ENCODE measurements at places on chromosomes 1 and 21.

DNA sequence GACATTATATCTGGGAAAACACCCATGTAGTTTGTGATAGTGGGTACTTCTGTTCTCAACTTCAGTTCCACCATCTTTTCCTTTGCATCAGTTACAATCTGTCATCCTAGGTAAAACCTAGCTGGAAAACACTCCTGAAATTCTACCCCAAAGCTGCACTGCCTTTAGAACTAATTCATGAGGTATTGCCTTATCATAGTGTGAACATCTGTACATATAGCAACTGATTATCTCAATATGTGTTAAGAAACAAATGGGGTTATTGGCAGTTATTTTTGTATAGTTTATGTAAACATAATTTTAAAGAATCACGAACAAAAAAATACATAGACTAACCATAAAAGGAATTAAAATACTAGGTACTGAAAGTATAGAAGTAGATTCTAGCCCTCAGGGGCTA, 6.4 kb upstream of the NEK7 start:
- DNase-seq, result no peak

DNA sequence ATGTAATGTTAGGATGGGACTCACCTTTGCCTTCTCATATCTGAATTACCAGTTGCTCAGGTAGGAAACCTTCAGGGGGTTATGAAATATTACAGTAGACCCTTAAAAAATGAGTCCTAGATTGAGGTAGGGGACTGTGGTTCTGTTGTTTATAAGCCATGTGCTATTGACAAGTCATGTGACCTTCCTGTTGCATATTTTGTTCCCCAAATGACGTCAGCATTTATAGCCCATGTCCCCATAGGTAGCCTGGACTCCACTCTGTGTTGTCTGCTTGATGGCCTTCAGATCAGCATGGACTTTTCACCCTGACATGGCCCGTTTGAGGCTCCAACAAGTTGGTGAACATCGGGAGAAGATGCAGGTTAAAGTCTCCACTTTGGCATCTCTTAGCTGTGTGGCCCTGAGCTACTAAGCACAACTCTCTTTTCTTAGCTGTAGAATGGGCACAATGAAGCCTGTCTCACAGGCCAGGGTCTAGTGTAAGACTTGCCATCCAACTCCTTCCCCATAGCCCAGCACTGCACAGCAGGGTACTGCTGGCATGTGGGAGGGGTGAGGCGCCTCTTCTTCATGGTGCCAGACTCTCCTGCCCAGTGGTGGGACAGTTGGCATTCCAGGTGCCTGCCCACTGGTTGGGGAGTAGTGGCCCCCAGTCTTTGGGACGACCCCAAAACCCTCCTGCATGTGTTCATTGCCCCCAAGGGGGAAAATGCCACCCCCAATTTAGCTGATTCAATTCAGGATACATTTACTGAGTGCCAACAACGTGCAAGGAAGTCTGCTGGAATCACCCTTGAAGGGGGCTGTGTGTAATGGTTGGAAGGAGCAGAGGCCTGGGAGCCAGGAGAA, 36.1 kb upstream of the TTC22 start:
- DNase-seq, result no peak

DNA sequence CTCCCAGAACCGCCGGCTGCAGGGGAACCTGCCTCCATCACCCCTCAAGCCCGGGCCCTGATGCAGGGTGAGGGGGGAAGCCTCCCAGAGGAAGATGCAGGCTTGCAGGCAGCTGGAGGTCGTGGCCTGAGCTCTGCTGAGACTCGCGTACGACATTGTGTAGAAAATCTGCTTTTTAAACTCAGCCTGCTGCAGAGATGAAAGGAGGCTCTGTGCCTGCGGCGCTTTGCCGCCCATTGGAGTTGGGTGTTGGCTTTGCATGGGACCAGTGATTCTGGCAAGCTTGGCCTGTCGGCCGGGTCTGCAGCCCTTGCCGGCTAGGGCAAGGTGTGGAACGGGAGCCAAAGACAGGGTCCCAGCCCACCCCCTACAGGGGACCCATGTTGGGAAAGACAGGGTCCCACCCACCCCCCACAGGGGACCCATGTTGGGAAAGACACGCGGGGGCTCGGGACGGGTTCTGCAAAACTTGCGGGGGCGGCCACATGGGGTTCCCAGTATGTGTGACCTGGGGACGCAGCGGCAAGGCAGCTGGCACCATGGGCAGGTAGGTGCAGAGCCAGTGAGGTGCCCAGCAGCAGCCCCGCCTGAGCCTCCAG, 55.6 kb downstream of the SLX9 start:
- DNase-seq, result no peak

DNA sequence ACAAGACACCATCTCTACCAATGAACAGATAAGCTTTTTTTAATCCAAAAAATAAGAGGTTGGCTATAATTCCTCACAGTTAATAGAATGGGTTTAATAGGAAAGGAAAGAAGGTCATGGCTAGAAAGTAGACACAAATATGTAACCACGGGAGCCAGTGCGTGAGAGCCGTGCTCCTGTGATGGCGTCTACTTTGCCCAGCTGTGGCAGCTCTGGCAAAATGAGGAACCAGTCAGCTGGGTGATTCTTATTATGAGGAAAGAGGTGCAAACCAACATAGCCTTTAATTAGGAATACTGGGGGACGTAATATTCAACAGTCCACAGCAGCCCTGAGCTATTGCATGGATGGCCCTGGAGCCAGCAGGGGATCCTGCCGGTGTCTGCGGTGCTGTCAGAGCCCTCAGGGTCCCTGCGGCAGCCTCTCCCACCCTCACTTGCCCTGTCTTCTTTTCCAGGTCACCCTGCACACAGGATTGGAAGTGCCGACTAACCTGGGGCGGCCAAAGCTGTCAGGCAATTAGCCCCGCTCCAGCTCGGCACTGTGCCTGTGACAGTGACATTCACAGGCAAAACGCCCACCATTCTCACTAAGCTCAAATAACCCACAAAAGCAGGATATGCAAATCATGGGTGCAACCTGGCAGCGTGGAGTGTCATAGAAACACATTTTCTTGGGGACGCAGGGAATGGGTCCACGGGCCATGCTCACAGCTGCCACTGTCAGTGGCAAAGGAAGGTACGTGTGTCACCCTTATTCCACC, 25.9 kb upstream of the GNPAT start:
- peak; percentile 37 for DNase-seq

DNA sequence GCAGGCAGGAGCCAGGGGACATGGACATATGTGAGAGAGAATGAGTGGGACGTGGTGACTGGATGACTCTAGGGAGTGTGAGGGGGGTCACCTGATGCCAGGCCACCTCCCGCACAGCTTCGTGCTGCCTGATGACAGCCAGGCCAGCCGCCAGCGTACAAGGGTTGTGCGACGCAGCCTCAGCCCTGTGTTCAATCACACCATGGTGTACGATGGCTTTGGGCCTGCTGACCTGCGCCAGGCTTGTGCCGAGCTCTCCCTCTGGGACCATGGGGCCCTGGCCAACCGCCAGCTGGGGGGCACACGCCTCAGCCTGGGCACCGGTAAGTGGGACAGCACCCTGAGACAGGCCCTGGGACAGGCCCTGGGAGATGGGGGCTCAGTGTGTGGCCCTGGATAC, 11.3 kb downstream of the SYTL1 start:
- DNase-seq, result no peak

DNA sequence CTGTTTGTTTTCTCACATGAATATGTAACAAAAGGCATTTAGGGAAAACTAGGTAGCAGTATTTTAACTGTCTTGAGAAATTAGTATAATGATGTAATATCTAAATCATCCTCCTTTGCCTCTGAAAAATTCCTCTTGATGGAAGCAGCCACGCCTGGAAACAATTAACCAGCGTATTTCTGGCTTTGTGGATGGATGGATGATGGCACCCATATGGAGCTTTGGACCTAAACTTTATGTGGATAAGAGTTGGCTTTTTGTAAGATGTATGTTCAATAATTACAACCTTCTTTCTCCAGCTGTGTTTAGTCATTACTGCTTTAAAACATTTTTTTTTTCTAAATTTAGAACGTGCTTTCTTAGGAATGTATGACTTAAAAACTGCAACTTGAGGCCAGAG, 12.7 kb downstream of the CDCA8 start:
- DNase-seq, result no peak

DNA sequence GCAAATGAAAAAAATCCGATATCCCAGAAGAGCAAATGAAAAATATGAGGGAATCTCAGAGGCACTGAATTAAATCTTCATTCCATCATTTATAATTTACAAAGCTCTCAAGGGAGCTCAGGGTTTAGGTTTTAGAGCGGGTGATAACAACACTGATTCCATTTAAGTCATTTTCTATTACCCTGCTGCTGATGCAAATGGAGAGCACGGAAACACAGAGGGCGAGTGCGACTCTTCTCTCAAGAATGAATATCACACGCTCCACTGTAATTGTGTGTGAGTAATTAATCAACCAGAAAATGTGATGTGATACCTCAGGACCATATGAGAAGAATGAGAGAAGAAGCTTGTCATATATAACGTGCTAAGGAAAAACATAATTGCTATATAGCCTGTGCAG, 22.7 kb downstream of the CHML start:
- no peak for DNase-seq

- no peak for DNase-seq
Measured at GRCh38 chr1:8009043-8010002, 16.8 kb downstream of the ERRFI1 start.

DNA sequence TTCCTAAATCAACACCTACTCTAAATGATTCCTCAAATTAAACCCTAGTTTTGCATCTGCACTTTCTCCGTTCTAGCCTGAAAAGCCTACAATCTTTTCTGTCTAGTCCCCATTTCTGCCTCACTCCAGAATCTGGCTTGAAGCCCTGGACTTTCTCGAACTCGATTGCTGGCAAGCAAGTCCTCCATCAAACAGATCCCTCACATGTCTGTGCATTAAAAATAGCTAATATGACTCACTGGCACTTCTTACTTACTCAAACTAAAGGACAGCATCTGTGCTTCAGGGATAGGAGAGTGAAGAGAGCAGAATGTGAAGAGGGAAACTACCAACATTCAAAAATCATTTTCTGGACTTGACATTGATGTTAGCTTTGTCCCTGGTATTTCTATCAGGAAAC, 51.8 kb upstream of the CXADR start:
- DNase-seq, result no peak

DNA sequence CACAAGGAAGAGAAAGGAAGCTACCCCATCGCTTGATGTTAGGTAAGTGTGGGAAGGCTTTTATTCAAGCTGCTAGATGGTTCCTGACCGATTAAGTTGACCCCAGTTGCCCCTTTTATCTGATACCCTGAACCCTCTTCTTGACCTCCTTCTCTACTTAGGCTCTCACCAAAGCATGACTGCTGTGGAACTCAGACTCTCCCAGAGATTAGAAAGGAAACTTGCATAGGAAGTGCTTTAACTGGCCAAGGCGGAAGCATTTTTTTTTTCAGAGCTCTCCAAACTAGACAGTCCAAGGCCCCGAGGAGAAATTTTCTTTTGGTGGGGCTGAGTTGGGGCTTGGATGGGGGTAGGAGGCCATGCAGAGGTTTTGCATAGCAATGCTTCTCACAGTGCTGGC, 101.3 kb upstream of the USP24 start:
- no peak for DNase-seq

DNA sequence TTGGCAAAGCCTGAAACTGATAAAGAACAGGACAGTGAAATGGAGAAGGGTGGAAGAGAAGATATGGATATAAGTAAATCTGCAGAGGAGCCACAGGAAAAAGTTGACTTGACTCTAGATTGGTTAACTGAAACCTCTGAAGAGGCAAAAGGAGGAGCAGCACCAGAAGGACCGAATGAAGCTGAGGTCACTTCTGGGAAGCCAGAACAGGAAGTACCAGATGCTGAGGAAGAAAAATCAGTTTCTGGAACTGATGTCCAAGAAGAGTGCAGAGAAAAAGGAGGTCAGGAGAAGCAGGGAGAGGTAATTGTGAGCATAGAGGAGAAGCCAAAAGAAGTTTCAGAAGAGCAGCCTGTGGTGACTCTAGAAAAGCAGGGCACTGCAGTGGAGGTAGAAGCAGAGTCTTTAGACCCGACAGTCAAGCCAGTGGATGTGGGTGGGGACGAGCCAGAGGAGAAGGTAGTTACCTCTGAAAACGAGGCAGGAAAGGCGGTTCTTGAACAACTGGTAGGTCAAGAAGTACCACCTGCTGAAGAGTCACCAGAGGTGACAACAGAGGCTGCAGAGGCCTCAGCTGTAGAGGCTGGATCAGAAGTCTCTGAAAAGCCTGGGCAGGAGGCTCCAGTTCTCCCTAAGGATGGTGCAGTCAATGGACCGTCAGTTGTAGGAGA, 16.3 kb downstream of the CCDC17 start:
- no peak for DNase-seq

DNA sequence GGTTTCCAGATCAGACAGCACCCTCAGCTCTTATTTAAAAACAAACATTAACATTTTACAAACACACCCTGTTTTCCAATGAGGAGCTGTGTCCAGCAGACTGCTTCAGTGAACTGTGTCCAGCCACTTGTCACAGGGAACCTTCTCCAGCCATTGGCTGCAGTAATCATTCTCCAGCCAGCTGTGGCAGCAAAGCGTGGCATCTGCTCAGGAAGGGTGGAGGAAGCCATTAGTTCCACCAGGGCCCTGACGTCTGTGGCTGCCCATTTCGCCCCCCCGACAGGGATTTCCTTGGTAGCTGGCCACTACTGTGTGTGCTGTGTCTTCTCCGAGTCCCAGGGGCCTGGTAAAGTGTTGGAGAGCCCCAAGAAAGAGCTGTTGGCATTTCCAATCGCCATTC, 62.9 kb upstream of the SELENON start:
- DNase-seq, result no peak

DNA sequence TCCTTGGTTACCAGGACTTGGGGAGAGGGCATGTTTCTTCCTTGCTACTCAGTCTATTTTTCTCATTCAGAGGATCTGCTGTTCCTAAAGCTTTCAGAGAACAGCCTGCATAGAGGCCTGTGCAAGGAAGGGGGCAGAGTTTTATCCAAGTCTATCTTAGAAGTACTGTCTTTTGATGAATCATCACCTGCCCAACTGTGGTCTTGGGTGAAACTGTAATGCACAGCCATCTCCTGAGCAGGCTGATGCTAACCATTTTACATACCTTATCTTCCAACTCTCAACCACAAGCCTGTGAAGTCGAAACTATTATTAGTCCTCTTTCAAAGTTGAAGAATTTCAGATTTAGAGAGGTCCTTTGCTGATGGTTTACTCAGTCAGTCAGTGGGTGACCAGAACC, 368.0 kb downstream of the HHAT start:
- DNase-seq, result peak; percentile 59

GRCh38 chr1:182779530-182779929, 10.0 kb upstream of the NPL start:
- no peak for DNase-seq
